ENCODE measurements at places on chromosomes 4 and X. TPM values are rescaled to one million over a fixed set of nuclear protein-coding genes. Genes with fewer than 3 reads are reported as not detected.

Gene SSX3
- not detected for total RNA-seq

GRCh38 chr4:17912011-17912410, 101.2 kb downstream of the NCAPG start:
- H3K4me1 ChIP-seq = no peaks in the 10 kb centered on the region
- no peak overlapping the region for H3K4me3 ChIP-seq
- H3K36me3 ChIP-seq = no peaks in the 10 kb centered on the region
- H3K27ac ChIP-seq = no peak overlapping the region
- DNase-seq = no peak

DNA sequence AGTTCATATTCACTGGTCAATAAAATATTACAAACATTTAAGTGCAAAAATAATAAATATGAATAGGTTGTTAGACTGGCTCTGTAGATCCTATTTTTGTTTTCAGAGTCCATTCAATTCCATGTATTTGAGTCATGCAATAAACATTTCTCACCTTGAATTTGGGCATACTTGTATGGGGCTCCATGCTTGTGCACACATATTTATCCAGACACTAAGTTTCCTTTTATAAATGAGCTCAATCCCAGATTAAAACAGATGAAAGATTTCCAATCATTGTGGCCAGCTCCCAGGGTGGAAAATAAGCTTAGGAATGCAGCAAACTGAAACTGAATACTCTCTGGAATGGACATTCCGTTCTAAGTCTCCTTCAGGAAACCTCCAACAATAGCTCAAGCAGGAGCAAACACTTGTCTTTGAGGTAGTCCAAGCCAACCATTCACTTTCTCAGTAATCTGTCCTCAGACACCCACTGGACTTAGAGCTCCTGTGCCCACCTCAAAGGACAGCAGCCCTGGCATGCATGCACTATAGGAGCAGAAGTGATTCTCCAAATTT, 16.4 kb downstream of the DMD start:
- no peaks in the 10 kb centered on the region for H3K27me3 ChIP-seq
- DNase-seq = no peak
- no peaks in the 10 kb centered on the region for H3K36me3 ChIP-seq
- no peak overlapping the region for H3K27ac ChIP-seq
- no peaks in the 10 kb centered on the region for H3K4me1 ChIP-seq
- H3K4me3 ChIP-seq = no peak overlapping the region

DNA sequence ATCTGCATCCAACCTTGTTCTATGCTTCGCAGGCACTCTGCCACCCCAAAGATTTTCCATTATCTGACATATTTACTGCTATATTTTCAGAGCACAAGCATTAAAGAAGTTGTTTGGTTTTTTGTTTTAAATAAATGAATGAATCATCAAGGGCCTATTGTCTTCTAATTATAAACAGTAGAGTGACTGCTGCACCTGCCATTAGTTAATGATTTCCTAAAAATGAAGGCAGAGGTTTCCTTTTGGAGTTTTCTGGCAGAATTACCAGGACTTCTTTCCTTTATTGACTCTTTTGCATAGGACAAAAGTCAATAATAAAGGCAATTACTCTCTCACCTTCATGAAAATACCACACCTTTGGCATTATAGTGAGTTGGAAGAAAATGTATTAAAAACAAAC, 238.1 kb downstream of the INPP4B start:
- no peak for DNase-seq
- H3K27me3 ChIP-seq = no peaks in the 10 kb centered on the region
- no peaks in the 10 kb centered on the region for H3K4me1 ChIP-seq
- H3K4me3 ChIP-seq = no peak overlapping the region
- no peak overlapping the region for H3K27ac ChIP-seq
- H3K36me3 ChIP-seq = no peaks in the 10 kb centered on the region

Gene DUSP21
- not detected for total RNA-seq

- H3K36me3 ChIP-seq = peaks cover 31% of the 10 kb centered on the region
- no peaks in the 10 kb centered on the region for H3K27me3 ChIP-seq
- H3K4me1 ChIP-seq = no peaks in the 10 kb centered on the region
- no peak for DNase-seq
Observed at GRCh38 chr4:56444719-56445118, 8.7 kb downstream of the PAICS start.

- peaks cover 24% of the 10 kb centered on the region for H3K36me3 ChIP-seq
- no peaks in the 10 kb centered on the region for H3K4me1 ChIP-seq
- no peak overlapping the region for H3K27ac ChIP-seq
- H3K27me3 ChIP-seq = no peaks in the 10 kb centered on the region
Observed at GRCh38 chrX:41234962-41235361, 99.0 kb upstream of the DDX3X start.

GRCh38 chrX:39445336-39445735, 644.1 kb downstream of the MID1IP1 start:
- no peaks in the 10 kb centered on the region for H3K4me1 ChIP-seq
- no peak overlapping the region for H3K27ac ChIP-seq
- no peaks in the 10 kb centered on the region for H3K36me3 ChIP-seq
- no peak for DNase-seq
- no peaks in the 10 kb centered on the region for H3K27me3 ChIP-seq

DNA sequence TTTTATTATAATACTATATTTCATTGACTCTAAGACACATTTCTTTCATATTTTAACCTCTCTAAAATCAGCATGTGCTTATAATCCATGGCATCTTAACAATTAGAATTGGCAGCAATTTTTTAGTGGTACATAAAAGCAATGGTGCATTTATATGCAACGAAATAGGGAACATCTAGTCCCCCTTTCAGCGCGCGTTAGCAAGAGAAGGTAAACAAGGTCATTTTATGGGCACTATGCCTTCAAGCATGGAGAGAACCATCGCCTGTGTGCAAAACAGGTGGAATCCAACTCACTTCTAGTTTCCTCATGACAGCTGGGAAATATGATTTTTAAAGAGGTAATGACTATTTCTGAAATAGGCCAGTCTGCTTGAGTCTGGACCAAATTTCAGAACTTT, 6.4 kb downstream of the ADH5 start:
- H3K4me3 ChIP-seq = no peak overlapping the region
- no peaks in the 10 kb centered on the region for H3K27me3 ChIP-seq
- no peaks in the 10 kb centered on the region for H3K4me1 ChIP-seq
- H3K36me3 ChIP-seq = peaks cover 51% of the 10 kb centered on the region
- H3K27ac ChIP-seq = no peak overlapping the region

Data from right atrium auricular region (tissue), 2 donors.